Activated CD8-positive, alpha-beta memory T cell treated with anti-CD3 and anti-CD28 coated beads for 24 hours (primary cell): ENCODE measurements at places on chromosomes 6 and 20.

DNA sequence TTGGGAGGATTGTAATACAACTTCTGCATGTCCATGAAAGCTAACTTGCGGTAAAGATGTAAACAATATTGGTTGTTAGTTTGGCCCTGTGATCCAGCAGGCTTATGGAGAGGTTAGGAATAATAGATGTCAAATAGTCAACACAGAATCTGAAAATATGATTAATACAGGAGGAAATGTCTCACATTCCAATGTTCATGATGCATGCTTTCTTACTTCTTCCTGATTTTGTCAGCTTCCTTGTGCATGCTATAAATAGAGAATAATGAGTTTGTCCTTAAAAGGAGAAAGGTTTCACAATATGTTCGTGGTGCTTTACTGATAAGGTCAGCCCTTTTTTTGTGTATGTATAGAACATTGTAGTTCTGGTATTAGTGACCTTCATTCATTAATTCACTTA is 136.7 kb downstream of the MMUT start:
- DNase-seq, result no peak

- DNase-seq, result no peak
Measured at GRCh38 chr20:46088409-46089166, 1.2 kb downstream of the NCOA5 start.

- DNase-seq, result no peak
Measured at GRCh38 chr6:159450815-159451465, 242.1 kb downstream of the SOD2 start.

DNA sequence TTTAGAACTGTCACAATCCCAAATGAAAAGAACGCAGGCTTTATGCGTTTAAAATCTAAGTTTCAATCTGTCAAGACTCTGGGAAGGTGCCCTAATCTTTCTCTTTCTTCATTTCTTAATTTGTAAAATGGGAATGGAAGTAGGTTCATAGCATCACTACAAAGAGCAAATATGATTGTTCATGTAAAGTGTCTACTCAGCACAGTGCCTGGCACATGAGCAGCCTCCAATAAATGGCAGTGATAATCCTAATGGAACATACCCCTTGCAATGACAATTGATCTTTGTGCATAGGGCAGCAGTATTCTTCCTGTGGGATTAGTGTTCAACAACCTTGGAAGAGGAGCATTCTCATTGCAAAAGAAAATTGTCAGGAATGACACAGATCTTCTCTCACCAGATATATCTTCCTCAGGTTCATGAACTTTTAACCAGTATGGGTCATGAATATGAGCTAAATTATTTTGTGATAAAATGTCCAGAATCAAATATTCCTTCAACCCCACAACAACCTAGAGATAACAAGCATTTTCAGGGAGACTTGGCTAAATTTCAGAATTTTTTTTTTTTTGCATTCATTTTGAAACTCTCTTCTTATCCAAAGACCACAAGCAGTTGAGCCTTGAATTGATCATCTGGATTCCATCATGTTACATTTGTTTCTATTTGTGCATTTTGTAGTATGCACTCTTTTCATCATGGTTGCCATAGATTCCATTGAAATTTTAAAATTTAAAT is 149.1 kb downstream of the TBX18 start:
- DNase-seq, result no peak

DNA sequence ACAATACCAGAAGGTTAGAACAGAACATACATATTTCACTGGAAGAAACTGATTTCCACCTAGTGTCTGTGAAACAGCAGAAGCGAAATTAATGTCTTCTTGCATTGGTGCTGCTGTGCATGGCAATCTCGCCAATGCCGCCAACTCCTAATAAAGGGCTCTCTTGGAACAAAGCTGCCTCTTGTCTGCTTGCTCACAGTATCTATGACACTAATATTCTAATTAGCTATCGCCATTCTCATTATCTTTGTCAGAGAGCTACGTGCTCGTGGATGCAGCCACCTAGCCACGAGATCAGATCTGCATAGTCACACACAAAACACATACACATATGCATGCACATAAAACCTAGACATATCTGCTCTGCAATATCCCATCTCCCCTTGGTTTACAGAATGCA is 145.9 kb upstream of the OLIG3 start:
- no peak for DNase-seq

- DNase-seq, result no peak
Measured at GRCh38 chr20:25493748-25494505, 86.5 kb downstream of the GINS1 start.

- DNase-seq, result no peak
Measured at GRCh38 chr6:34633785-34634184, 62.8 kb downstream of the ILRUN start.
